ENCODE measurements at places on chromosomes 16 and 17. TPM values are rescaled to one million over a fixed set of nuclear protein-coding genes. Genes with fewer than 3 reads are reported as not detected.

Gene CCL1
- not detected for polyA plus RNA-seq

Gene ESRP2
- 0.11 TPM for polyA plus RNA-seq

Gene E4F1
- 12.6 TPM for polyA plus RNA-seq

Gene TMEM95
- not detected for polyA plus RNA-seq

Gene ST3GAL2
- 11.3 TPM for polyA plus RNA-seq

Gene TVP23A
- polyA plus RNA-seq = 0.15 TPM

Gene FOXJ1
- polyA plus RNA-seq = 0.27 TPM

Gene PRDM7
- not detected for polyA plus RNA-seq

Gene NPW
- polyA plus RNA-seq = not detected

Gene SBK1
- polyA plus RNA-seq = 10.0 TPM

Gene HSF4
- not detected for polyA plus RNA-seq

Gene SLC52A1
- polyA plus RNA-seq = 0.14 TPM

Gene CYB561
- 1.9 TPM for polyA plus RNA-seq
